ENCODE measurements at places on chromosomes 16 and 17.

DNA sequence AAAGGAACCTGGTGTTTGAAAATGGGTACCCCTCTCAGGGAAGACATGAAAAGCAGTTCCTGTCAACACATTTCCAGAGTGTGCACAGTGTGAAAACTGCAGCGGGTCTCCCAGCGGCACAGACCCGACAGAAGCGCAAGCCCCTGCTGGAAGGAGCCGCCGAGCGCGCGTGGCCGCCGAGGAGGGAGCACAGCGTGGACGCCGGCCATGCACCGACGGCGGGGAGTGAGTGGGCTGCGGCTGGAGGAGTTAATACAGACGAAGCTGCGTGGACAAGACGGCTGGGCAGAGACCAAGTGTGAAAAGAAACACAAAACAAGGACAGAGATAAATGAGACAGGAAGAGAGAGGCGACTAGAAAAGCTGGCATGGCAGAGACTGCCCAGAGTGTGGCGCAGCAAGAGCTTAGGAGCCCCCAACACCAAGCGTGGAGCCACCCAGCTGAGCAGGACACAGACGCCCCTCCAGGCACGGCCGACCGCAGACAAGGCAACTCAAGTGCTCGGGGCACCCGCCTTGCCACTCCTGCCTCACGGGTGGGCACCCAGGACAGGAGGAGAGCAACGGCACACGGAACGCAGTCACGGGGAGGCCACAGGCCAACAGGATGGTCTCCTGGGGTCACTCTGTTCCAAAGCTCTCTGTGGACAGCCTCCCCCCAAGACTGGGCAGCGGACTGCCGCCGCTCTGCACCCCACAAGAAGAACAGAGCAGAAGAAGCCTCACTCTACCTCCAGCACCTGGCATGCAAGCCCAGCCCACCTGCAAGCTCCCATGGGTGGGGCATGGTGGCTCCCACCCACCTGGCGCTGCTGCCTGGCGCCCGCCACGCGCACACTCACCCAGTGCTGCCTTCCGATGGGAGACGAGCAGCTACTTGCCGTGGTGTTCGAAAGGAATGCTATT lies 16.5 kb downstream of the SLC16A3 start:
- no peak for DNase-seq

DNA sequence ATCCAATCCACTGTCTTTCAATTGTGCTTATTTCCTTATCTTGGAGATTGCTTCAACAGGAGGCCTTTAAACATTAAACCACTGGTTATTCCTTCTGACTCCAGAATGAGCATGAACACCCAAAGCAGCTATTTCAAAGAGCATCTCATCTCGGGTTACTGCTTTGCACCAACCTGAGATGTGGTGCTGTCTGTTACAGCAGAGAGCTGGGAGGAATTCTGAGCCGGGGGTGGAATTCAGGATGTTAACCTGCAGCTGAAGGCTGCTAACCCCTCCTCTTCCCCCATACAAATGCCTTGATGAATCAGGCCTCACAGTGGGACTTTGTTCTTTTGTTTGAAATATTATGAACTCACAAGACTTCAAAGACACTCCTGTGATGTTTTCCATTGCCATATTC lies 113.1 kb downstream of the SHISA9 start:
- no peak for DNase-seq

DNA sequence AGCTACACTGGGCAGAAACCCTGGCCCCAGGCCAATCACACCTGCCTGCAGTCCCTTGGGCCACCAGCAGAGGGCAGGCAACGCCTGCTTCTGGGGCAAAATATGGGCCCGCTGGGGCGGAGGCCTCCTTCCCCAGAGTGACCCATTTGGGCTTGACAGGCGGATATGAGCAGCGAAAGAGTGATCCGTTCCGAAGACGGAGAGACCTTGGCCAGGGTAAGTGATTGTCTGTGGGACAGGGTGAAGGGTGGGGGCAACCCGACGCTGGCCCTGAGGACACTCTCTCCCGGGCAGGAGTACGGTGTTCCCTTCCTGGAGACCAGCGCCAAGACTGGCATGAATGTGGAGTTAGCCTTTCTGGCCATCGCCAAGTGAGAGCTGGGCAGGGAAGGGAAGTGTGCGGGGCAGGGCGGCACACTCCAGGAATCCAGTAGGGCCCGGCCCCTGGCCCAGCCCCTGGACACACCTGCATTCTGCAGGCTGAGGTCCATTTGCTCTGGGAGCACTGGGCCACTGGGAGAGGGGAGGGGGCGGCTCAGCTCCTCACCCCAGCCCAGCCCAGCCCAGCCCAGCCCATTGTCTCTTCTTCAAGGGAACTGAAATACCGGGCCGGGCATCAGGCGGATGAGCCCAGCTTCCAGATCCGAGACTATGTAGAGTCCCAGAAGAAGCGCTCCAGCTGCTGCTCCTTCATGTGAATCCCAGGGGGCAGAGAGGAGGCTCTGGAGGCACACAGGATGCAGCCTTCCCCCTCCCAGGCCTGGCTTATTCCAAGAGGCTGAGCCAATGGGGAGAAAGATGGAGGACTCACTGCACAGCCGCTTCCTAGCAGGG lies 3.5 kb upstream of the NHERF1 start:
- peak; percentile 78 for DNase-seq

- no peak for DNase-seq
These were observed 1.2 kb upstream of the TMEM88 start for GRCh38 chr17:7853691-7854038.

- no peak for DNase-seq
These were observed 352.9 kb downstream of the UTP18 start for GRCh38 chr17:51613255-51613654.

DNA sequence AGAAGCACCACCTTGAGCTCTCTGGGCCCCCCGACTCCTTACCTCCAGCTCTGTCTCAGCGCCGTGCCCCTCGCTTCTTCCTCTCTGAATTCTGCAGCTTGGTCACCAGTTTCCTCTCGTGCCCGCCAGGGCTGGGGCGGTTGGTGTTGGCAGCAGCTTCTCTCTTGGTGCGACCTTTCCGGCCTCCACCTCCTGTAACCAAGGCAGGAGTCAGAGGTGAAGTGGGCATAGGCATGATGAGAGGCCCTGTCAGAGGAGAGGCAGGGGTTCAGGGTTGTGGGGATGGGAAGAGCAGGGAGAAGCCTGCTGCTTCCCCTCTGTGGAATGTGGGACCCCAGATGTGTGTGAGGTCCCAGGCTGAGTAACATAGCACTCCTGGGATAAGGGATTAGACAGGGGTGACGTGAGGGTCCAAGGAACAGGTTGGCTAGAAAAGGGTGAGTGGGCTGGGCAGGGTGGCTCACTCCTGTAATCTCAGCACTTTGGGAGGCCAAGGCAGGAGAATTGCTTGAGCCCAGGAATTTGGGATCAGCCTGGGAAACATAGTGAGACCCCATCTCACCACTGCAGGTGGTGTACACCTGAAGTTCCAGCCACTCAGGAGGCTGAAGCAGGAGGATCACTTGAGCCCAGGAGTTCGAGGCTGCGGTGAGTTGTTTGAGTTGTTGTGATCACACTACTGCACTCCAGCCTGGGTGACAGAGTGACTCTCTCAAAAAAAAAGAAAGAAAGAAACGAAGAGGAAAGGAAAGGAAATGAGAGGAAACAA lies 626 bp downstream of the NUPR1 start:
- no peak for DNase-seq

DNA sequence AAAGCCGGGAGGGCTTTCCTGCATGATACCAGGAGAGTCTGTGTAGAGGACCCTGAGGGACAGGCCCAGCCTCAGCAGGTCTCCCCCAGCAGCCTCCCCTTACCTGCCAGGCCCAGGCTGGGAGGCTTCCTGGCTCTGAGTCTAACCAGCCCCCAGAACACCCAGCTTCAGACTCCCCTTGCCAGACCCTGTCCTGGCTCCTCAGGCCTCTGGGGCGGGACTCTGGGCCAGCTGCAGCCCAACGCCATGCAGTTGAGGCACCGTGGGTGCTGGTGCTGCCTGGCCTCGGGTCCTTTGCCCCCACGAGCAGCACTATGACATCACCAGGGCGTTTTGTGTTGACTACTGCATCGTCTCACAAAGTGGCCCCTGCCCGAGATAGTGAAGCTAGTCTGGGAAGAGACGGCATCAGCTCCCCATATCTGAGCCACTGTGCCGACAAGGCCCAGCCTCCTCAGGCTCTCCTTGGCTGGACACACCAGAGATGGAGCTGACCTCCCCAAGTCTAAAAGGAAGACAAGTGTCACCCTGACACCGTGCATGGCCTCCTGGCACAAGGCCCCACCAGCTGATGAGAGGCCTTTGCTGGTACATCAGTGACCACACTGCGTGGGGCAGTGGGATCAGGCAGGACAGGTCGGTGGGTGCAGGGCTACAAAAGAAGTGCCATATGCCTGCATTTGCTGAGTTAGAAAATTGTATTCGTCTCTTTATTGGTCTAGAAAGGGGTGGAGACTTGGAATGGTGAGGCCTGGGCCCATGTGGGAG lies 10.6 kb downstream of the ALDH3A1 start:
- DNase-seq, result no peak

DNA sequence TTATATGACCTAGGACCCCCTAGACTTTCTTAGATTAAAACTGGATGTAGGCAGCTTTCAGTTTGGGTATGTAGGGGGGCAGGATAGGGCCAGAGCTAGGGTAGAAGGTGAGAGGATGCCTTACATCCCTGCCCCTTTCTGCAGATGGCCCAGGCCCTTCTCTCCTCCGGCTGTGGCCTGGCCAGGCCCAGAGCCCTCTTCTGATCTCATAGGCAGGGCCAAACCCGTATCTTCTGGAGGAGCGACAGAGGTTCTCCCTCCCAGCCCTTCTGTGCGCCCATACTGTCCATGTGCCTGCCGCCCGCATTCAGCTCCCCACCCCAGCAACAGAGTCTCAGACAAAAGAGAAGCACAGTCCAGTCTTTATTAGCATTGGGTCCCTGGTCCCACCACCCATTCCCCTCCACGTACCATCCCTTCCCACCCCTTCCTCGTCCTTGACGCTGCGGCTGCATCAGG lies 2.0 kb upstream of the TSPOAP1 start:
- DNase-seq, result no peak

DNA sequence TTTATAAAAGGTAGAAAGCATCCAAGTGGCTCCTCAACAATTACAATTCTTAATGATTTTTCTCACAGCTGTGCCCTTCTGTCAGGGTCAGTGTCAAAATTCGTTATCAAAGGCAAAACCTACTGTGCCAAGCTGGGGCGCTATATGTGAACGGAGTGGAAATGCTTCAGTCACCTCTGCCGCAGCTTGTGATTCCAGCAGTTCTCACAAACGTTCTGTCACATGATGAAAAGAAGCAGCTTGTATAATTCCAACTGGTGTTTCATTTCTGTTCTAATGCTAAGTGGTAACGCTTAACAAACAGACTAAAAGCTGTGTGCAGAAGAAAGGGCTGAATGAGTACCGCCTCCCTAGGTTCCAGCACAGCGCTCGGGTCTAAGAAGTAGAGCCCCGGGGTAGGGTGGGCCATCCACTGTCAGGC lies 14.2 kb downstream of the PLD6 start:
- DNase-seq, result peak; percentile 10

GRCh38 chr16:534135-534534 lies 6.6 kb downstream of the CAPN15 start:
- no peak for DNase-seq

DNA sequence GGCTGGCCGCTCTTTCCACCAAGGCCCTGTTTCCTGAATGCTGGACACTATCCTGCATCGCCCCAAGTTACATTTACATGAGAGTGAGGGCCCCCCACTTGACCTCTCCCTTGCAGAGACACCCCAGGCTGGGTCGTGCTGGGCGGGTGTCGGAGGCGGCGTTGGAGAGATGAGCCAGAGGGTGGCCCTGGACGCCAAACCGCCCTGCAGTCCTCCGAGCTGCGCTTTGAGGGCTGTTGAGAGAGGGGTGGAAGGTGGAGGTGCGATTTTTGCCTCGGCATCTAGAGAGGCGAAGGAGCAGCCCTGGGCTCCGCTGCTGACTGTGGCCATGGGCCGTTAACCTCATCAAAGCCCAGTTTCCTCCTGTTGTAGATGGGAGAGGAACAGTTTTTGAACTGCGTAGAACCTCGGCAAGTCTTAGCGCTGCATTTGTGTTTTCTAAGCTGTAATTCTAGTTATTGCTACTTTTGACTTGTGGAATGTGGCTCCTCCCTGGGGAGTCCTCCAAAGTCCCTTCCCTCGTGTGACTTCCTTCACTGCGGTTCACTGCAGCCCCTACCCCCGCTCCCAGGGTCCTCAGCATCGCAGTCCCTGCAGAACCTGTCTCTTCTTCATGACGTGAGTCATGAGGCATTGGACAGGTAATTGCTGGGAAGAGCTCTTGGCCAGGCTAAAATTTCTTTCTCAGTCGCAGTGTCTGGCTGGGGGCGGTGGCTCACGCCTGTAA lies 986 bp upstream of the ELOB start:
- peak; percentile 54 for DNase-seq

- peak; percentile 55 for DNase-seq
These were observed 802 bp downstream of the CYLD start for GRCh38 chr16:50742576-50743200.

- peak; percentile 63 for DNase-seq
These were observed 44.3 kb downstream of the TBC1D16 start for GRCh38 chr17:79991140-79991923.

DNA sequence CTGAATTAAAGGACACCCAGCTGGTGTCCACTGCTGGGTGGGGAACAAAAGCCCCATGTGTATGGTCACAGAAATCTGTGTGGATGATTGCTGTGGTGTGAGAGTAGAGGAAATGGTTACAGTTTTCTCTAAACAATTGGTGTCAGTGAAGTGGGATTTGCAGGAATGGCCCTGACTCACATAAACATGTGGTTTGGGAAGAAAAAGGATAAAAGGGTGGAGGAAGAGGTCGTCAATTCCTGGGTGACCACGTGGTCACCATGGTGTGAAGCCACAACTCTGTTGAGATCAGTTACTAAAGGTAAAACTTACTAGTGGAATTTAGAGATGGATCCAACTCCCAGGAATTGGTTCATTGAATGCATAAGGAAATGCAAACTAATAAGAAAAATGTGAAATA lies 3.6 kb upstream of the TUBG2 start:
- no peak for DNase-seq

DNA sequence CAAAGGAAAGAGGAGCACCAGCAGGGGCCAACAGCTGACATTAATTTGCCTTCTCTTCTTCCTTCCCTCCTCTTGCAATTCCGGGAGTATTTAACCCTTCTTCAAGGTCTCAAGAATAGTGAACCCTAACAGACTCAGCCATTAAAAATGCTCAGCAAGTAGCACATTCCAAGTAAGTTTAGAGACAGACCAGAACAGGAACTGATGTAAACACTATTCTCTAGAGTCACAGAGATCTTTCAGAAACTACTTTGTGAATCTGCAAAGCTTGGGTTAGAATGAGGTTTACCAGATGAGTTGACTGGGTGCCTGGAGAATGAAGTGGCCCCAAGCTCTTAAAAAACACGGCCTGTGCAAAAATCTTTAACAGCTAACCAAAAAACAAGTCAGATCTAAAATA lies 50.9 kb downstream of the TEX2 start:
- no peak for DNase-seq

DNA sequence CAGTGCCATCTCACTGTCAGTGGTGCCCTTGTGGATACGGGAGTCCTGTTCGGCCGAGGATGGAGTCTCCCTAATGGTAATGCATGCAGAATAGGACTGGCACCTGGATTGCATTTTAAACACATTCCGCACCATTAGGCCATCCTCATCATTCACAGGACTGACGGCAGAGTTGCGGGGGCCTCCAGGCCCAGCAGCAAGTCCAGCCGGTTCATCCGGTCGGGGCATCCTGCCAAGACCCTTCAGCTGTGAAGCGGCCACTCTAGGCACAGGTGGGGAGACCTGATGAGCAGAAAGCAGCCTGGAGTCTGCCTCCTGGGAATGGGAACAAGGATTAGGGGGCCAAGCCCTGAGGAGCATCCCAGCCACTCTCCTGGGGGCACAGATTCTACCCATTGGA lies 90.3 kb upstream of the XYLT1 start:
- DNase-seq, result no peak

GRCh38 chr17:41284546-41284945 lies 9.0 kb downstream of the KRTAP9-7 start:
- no peak for DNase-seq

All from anterior cingulate cortex (tissue), 58 donors.